ENCODE measurements at places on chromosomes 7 and 10. TPM values are rescaled to one million over a fixed set of nuclear protein-coding genes. Genes with fewer than 3 reads are reported as not detected.

Gene PPP1R17
- total RNA-seq: not detected

Gene CPEB3
- total RNA-seq: 3.0 TPM

Gene FXYD4
- 0.71 TPM for total RNA-seq

Gene CALML5
- total RNA-seq: not detected

DNA sequence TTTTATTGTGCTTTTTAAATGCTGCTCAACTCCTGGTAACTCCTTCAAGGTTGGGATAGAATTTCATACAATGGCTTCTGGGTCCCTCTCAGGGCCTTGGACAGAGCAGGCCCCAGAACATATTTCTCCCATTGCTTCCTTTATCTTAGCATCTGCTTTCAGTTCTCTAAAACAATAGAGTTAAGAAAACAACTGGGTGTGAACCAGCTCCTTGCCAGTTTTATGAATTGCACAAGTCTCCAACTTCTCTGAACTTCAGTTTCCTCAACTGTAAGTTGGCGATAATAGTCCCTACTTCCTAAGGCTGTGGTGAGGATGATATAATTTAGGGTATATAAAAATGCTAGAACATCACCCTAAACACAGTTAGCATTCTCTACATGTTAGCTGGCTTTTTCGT, 77.0 kb upstream of the INHBA start:
- H3K27ac ChIP-seq: no peak overlapping the region
- H3K4me1 ChIP-seq: no peaks in the 10 kb centered on the region
- H3K36me3 ChIP-seq: no peaks in the 10 kb centered on the region
- H3K27me3 ChIP-seq: no peaks in the 10 kb centered on the region

DNA sequence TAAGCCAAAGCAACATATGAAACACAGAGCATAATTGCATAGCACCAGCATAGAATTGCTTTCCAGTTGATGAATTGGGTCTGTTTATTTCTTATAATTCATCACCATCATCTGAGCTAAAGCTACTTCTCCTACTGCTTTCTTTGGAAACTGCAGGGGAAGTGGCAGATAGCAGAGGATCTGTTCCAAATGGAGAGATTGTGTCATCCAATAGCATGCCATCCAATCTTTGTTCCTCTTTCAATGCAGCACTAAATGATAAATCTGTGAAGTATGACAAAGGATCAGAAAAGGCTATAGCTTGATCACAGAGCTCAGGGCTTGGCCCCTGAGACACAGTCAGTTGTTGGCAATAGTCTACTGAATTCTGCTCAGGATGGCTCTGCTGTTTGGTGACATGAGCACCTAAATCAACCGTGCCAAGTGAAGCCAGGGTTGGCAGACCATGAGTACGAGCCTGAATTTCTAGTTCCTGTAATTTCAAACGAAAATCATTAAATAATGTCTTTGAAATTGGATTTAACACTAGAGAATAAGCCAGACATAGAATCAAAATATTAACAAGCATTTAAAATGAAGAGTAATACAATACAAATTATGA, 90.0 kb downstream of the TFEC start:
- no peaks in the 10 kb centered on the region for H3K4me1 ChIP-seq
- no peak overlapping the region for H3K27ac ChIP-seq
- no peak for DNase-seq
- no peaks in the 10 kb centered on the region for H3K36me3 ChIP-seq
- no peak overlapping the region for H3K4me3 ChIP-seq

DNA sequence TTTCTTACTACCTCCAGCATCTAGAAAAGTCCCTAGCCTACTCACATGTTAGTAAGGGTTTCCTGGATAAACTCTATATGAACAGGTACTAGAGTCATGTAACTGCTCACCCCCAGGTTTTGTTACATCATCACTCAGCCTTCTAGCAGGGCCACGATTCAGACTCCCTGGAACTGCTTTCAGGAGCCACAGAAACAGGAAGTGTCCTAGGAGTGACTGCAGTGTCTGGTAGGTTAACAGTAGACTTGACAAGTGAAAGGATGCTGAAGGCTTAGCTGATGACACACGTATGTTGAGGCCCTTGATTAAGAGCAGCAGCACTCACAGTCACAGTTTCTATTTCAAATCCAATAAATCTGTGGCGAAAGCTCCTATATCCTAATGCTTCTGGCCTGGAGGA, 101.2 kb downstream of the DNMBP start:
- DNase-seq: no peak
- H3K36me3 ChIP-seq: peaks cover 49% of the 10 kb centered on the region
- H3K27ac ChIP-seq: 0 out of 2 replicates have a peak overlapping the region, but pooled peaks have one; percentile 2
- peaks cover 39% of the 10 kb centered on the region for H3K4me1 ChIP-seq
- H3K4me3 ChIP-seq: no peak overlapping the region
- no peaks in the 10 kb centered on the region for H3K27me3 ChIP-seq

GRCh38 chr10:79442171-79443040, 3.0 kb downstream of the ZCCHC24 start:
- H3K36me3 ChIP-seq: no peaks in the 10 kb centered on the region
- H3K27me3 ChIP-seq: no peaks in the 10 kb centered on the region
- peaks cover 8% of the 10 kb centered on the region for H3K4me1 ChIP-seq
- no peak for DNase-seq

GRCh38 chr7:75789361-75789924, 17.4 kb upstream of the CCL26 start:
- no peak for DNase-seq
- H3K4me1 ChIP-seq: peaks cover 13% of the 10 kb centered on the region
- H3K36me3 ChIP-seq: no peaks in the 10 kb centered on the region

GRCh38 chr10:97876402-97876801, 26.8 kb downstream of the GOLGA7B start:
- DNase-seq: no peak
- no peaks in the 10 kb centered on the region for H3K4me1 ChIP-seq
- no peaks in the 10 kb centered on the region for H3K27me3 ChIP-seq
- H3K4me3 ChIP-seq: no peak overlapping the region

DNA sequence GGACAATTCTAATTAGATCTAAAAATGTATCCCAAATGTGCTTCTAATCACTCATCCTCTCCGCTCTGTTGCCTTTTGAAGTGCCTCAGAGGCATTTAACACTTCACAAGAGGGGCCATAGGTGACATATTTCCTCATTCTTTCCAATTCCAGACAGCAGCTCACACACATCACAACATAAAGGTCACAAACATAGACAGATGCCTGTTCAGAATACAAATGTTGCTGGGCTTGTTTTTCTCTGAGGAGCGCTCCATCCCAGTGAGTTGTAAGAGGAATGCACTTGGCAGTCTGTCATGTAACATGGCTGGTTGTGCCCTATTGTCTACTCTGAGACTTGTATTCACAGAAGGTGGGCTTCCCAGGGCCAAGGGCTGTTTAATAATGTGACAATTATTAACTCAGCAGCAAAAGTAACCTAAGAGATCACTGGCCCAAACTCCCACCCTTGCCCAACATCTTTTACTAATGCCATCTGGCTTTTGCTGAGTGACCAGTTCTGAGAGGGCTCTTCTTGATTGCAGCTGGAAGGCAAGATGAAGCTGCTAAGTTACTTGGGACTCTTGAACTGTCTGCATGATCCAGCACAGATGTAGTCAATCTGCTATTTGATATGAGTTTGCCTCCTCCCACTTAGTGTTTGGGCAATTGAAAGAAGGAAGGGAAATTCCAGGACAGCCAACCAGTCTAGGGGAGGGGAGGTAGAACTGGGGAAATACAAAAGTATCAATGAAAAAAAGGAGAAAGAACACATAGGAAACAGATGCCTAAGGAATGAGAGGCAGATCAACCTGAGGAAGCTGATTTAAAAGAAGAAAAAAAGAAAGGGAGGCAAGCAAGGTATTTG, 13.6 kb downstream of the PON2 start:
- H3K27me3 ChIP-seq: no peaks in the 10 kb centered on the region
- H3K4me3 ChIP-seq: no peak overlapping the region
- no peaks in the 10 kb centered on the region for H3K36me3 ChIP-seq
- peaks cover 5% of the 10 kb centered on the region for H3K4me1 ChIP-seq
- no peak overlapping the region for H3K27ac ChIP-seq

DNA sequence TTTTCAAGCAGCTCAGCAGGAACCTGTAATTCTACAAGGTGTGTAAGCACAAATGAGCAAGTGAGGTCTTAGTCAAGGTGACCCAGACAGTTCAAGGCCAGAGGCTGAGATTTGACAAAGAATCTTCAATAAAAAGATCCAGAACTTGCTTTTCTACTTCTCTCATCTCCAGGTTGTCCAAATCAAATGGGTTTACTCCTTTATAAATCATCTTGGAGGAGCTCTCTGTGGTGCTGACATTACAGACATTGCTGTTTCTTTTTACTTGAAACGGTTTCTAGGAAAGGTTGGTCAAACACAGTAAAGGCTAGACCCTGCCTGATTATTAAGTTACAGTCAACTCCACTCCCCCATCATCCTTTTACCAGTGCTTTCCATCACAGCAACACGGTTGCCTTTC, 504.6 kb downstream of the SORCS3 start:
- no peak overlapping the region for H3K27ac ChIP-seq
- no peak for DNase-seq
- no peaks in the 10 kb centered on the region for H3K27me3 ChIP-seq
- no peaks in the 10 kb centered on the region for H3K4me1 ChIP-seq
- H3K36me3 ChIP-seq: no peaks in the 10 kb centered on the region
- H3K4me3 ChIP-seq: no peak overlapping the region
